ENCODE measurements at places on chromosomes 12 and 14.

GRCh38 chr12:104480826-104481440 lies 24.2 kb downstream of the CHST11 start:
- DNase-seq = no peak

GRCh38 chr14:21309238-21309636 lies 29.4 kb downstream of the RPGRIP1 start:
- no peak for DNase-seq

DNA sequence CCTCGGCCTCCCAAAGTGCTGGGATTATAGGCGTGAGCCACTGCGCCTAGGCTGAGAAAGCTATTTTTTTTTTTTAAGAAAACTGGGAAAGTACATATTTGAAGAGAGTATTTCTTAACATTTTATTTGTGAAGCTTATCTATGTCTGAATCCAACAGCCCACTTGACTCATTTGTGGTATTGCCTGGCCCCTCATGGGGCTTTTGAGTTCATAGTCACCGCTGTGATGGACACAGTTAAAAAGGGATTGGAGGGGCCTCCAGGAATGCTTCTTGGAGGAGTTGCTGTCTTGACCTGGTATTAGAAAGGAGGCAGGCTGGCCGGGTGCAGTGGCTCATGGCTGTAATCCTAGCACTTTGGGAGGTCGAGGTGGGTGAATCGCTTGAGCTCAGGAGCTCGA lies 26.5 kb downstream of the BCL7A start:
- no peak for DNase-seq

DNA sequence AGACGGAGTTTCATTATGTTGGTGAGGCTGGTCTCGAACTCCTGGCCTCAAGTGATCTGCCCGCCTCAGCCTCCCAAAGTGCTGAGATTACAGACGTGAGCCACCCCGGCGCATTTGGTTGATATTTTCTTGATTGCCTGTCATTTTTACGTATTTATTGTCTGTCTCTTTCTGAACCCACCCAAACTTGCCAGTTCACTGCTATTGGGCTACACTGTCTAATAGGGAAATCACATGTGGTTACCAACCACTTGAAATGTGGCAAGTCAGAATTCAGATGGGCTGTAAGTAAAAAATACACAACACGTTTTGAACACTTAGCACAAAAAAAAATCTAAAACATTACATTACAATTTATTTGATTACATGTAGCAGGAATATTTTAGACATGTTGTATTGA lies 2.1 kb downstream of the WSB2 start:
- no peak for DNase-seq

GRCh38 chr12:132475304-132476037 lies 14.5 kb upstream of the FBRSL1 start:
- no peak for DNase-seq

- DNase-seq = no peak
Observed at GRCh38 chr12:52444647-52445595, 7.0 kb downstream of the KRT6B start.

DNA sequence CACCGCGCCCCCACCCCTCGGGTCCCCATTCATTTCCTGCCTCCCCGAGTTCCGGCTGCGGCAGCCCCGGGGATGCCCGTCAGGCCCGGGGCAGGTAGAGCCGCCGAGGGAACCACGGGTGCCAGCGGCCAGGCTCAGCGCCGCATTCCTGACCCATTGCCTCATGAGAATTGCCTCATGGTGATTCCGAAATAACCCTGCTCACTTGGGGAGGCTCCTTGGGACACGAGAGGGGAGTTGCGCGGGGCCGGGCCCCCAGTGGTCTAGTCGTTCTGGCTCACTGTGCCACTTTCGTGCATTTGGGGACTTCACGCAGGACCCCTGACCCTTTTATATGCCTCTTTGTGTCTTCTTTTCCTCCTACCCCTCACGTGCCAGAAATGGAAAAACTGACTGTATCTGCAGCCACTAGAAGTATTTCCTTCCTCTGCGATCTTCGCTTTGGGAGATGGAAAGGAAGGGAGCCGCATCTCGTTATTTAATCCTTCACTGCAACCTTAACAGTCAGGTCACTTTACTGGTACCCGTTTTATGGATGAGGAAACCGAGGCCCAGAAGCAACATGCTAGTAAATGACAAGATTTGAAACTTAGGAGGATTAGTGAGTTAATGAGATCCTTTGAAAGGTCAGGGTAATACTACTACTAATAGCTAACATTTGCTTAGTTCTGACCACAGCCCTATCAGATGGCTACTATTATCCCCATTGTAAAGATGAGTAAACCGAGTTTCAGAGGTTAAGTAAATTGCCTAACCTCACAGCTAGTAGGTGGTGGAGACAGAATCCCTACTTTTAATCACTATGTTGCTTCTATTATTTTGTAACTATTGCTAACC lies 768 bp downstream of the PTPN11 start:
- DNase-seq = no peak

DNA sequence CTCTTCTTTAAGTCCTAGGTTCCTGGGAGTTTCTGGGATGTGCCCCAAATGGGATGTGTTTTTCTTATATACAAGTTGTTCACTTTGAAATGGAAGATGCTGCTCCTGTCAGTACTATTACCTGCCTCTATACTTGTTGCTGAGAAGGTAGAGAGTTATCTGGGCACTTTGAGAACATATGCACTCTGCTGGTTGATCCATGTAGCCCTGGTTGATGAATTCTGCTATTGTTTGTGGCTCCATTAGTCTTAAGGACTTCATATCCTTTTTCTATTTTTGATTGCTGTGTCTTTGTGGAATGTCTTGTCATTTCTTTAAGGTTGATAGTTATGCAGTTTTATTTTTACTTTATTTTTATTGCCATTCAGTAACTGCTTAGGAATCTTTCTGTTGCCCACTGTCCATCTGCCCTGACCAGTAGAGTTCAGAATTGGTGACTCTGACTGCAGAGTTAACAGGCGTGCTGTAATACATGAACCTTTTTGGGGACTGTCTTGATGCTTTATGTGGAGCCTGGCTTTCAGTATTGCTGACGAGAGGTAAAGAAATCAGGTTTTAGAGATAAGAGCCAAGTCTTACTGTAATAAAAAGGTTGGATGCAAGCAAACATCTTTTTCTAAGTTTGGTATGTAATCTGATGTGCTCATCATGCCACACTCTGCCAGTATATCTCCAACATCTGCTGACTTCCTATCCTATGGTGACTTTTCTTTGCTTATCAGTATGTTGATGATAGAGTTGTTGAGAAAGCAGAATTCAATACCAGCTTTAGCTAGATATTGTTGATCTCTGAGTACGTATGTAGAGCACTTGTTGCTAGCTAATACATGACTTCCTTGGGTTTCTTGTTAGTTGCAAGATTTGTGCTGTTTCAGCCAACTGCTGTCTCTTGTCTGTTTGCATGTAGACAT lies 1.6 kb downstream of the GMPR2 start:
- DNase-seq = no peak

DNA sequence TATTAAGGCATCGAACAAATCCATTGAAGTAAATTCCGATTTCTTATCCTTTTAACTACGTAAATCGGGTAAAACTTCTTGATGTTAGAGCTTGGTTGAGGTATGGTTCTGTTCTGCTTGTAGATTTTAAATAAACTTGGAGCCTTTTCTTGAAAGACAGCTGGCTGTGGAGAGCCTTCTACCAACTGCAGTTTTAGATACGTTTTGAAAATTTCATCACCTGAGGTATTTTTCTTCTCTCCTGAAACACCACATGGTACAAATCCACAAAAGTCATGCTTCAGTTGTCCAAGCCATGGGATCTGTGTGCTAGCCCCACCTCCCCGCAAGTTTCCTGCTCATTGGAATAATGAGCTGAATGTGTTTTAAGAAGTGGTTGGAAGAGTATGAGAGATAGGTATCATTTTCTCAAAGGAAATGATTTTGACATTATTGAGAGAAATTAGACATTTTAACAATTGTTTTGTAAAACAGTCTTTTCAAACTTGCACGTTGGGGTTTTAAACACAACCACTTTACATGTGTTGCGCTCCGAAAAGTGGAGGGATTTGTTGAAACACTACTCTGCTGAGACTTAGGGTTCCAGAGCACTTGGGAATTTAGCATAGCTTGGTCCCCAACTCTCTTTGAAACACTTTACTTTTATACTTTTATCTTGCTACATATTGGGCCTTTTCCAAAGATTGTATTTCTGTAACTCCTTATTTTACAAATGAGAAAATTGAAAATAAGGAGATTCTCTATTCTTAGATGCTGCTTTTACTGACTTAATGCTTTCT lies 1.4 kb downstream of the PPM1A start:
- DNase-seq = no peak

- no peak for DNase-seq
Observed at GRCh38 chr12:131032082-131032750, 78.5 kb downstream of the ADGRD1 start.

- DNase-seq = no peak
Observed at GRCh38 chr12:83559650-83560049, 872.9 kb downstream of the TMTC2 start.

DNA sequence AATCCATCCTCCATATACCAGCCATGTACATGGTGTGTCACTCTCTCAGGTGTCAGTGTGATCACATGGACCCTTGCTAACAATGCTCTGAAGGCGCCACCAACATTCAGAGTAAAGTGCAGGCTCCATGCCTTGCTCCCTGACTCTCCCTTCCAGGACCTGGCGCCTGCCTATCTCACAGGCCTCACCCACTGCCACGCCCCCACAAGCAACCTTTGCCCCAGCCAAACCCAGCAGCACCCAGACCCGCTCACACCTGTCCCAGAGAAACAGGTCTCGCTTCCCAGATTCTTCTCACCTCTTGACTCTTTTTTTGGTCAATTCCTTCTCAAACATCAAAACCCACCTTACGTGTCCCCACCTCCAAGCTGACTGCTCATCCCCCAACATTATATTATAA lies 52.3 kb downstream of the KCNK10 start:
- no peak for DNase-seq

- no peak for DNase-seq
Observed at GRCh38 chr14:64993266-64993930, 6.7 kb downstream of the FNTB start.

DNA sequence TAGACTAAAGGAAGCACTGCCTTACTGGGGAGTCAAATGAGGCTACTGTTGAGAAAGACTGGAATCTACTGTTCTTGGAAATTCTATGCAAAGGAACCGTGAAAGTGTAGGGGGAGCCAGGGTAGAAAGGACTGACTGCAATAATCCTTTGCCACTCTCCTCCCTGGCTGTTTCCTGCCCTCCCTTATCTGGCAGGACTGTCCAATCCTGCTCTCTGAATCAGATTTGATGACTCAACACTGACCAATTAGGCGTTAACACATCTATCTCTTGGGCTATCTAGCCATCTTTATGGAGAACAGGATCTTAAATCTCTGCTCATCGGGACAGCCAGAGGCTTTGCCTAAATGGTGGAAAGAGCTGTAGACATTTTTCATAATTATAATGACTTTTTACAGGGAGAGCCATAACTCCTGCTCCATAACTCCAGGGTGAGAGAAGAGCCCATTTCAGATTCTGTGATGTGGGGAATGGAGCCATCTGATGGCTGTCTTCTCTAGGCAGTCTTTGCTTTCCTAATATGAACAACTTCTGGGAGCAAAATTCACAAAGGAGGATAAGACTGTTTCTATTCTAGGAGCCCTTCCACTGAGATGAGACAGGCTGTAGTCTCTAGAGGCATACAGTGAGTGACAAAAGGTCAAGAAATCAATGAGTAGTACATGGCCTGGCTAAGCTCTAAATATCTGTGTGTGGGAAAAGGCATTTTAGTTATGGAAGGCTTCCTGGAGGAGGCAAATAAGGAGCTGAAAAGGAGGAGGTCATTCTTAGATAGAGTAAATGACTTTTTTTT lies 68.9 kb upstream of the CISTR start:
- no peak for DNase-seq

- DNase-seq = no peak
Observed at GRCh38 chr12:70091021-70091521, 152.2 kb upstream of the CNOT2 start.

DNA sequence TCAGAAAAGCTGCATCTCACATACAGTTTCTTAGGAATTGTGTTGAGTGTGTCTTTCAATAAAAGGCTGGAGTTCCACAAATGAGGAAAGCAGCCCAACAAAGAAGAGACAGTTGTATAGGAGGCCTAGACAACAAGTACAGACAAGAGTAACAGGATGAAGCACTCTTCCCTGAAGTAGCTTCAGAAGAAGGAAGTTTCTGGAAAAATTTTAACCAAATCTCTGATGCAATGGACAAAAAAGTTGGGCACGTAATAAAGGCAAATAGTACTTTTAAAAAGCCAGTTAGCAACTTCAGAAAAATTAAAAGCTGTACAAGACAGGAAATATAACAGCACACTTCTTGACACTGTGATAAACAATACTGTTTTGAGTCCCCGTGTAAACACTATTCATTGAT lies 134.1 kb upstream of the PLEKHG7 start:
- DNase-seq = no peak

GRCh38 chr12:12527820-12528296 lies 34.8 kb downstream of the DUSP16 start:
- no peak for DNase-seq

GRCh38 chr14:76715511-76716081 lies 45.7 kb upstream of the VASH1 start:
- no peak for DNase-seq

DNA sequence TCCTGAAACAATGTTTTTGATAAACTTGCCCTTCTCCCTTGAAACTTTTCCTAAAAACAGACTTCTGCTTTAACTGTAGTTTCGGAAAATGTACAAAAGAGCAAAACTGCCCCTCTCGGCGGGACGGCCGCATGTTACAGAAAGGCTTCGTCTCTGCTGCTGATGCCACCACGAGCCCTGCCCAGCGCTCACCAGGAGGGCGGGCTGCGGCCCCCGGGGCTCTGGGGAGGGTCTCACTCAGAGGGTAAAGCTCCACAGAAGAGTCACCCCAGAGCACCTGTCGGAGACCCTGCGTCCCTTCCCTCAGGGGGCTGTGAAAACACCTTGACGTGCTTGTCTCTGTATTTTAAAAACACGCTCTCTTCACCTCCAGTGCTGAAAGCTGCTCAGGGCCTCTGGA lies 12.5 kb upstream of the GOLGA3 start:
- no peak for DNase-seq

GRCh38 chr14:73474952-73475351 lies 15.8 kb upstream of the RIOX1 start:
- no peak for DNase-seq

DNA sequence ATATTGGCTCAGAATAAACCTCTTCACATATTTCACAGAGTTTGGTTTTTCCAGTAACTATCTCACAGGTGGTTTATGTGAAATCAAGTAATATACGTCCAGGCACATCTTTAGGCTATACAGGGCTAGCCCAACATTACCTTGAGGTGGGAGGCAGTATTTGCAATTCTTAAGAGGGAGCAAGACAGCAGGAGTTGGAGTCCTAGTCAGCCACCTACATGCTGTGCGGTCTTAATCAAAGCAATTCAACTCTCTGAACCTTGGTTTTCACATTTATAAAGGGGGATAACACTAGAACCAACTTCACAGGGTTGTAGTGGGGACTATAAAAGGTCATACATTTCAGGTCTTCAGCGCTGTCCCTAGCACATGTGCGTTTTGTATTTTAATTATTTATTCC lies 73.5 kb upstream of the FICD start:
- no peak for DNase-seq
